Astrocyte (in vitro differentiated cells and primary cell): ENCODE measurements at places on chromosomes 13 and 19.

- no peak overlapping the region for H3K4me3 ChIP-seq
- no peak for DNase-seq
- no peaks in the 10 kb centered on the region for H3K27me3 ChIP-seq
Observed at GRCh38 chr19:46974181-46974580, 45.5 kb upstream of the NPAS1 start.

GRCh38 chr13:38990693-38991092 is at the start of gene STOML3:
TSS of gene STOML3 (minus strand) at chr13:38990831. CDS start at chr13:38990721, 110 bp downstream.
- no peaks in the 10 kb centered on the region for H3K4me1 ChIP-seq
- H3K4me3 ChIP-seq: no peak within 1 kb of the TSS
- H3K27ac ChIP-seq: no peak within 1 kb of the TSS
- no peaks in the 10 kb centered on the region for H3K27me3 ChIP-seq
- H3K36me3 ChIP-seq: no peaks in the 10 kb centered on the region

GRCh38 chr13:26759907-26760831 is at the start of gene GPR12:
TSS of gene GPR12 (minus strand) at chr13:26760786. CDS start at chr13:26759827, 959 bp downstream.
- H3K27ac ChIP-seq: no peak within 1 kb of the TSS
- DNase-seq: no peak
- no peaks in the 10 kb centered on the region for H3K36me3 ChIP-seq
- no peaks in the 10 kb centered on the region for H3K4me1 ChIP-seq

- no peaks in the 10 kb centered on the region for H3K27me3 ChIP-seq
- peaks cover 11% of the 10 kb centered on the region for H3K4me1 ChIP-seq
- no peaks in the 10 kb centered on the region for H3K36me3 ChIP-seq
Observed at GRCh38 chr13:51329606-51330005, 9.9 kb upstream of the SERPINE3 start.

DNA sequence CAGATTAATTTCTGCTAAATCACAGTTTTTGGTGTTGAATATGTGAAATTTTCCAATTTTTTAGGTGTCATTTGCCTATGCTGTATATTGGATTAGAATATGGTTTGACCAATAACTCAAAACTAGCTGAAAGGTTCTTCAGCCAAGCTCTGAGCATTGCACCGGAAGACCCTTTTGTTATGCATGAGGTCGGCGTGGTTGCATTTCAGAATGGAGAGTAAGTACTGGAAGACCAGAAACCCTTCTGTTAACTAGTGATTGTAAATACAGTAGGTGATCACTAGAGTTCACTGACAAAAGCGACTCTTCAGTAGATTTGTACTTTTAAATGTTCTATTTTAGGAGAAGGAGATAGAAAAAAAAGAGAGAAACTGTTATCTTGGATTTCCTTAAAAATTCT is 22.3 kb downstream of the CDC16 start:
- H3K36me3 ChIP-seq: peaks cover 65% of the 10 kb centered on the region
- H3K27me3 ChIP-seq: no peaks in the 10 kb centered on the region
- DNase-seq: no peak
- H3K27ac ChIP-seq: no peak overlapping the region

DNA sequence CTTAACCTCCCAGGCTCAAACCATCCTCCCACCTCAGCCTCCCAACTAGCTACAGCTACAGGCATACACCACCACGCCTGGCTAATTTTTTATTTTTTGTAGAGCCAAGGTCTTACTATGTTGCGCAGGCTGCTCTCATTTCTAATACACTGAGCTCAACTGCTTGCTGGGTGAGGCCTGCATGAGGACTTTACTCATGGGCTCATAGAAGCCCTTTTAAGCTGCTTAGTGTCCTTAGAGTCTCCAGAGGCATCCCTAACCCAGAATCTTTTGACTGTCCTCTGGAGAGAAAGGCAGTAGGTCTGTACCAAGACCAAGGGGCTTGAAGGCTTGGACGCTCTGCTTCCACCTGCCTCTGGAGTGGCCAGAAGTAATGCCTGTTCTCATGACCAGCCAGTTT is 141.6 kb downstream of the TM9SF2 start:
- no peaks in the 10 kb centered on the region for H3K27me3 ChIP-seq
- no peaks in the 10 kb centered on the region for H3K36me3 ChIP-seq
- H3K4me1 ChIP-seq: no peaks in the 10 kb centered on the region
- no peak overlapping the region for H3K4me3 ChIP-seq

DNA sequence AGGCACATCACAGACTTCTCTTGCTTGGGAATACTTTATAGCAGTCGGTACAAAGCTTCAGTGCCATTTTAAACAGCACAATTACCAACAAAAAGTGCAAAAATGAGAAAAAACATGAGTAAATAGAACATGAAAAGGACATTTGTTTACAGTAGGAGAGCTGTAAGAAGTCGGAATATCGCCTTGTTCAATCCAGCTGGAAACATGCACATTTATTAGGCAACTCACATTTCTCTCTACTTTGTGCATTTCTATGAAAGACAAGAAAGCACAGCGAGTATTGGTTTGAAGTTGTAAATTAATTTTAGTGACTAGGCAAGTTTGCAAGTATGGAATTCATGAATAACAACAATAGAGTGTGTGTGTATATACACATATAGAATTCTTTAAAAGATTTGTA is 484.7 kb downstream of the DACH1 start:
- no peaks in the 10 kb centered on the region for H3K27me3 ChIP-seq
- DNase-seq: no peak
- H3K36me3 ChIP-seq: no peaks in the 10 kb centered on the region
- H3K4me1 ChIP-seq: no peaks in the 10 kb centered on the region
- no peak overlapping the region for H3K4me3 ChIP-seq

DNA sequence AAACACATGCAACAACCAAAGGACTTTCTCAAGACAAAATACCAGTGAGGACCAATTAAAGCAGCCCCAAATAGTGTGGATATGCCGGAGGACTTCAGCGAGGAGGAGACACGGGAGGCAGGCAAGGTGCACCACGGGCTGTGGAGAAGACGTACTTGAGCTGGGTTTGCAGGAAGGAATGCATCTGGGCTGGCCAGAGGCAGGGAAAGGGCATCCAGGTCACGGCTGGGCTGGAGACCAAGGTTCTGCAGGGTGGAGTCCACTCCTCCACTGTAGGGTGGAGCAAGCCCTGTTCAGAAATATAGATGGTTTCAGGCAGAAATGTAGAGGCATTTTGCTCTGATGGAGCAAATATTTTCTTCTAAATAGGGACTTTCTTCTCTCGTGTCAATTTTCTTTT is 36.6 kb upstream of the MEDAG start:
- H3K27me3 ChIP-seq: no peaks in the 10 kb centered on the region
- peak; percentile 52 for DNase-seq
- H3K36me3 ChIP-seq: no peaks in the 10 kb centered on the region
- H3K4me3 ChIP-seq: no peak overlapping the region
- H3K4me1 ChIP-seq: peaks cover 72% of the 10 kb centered on the region

DNA sequence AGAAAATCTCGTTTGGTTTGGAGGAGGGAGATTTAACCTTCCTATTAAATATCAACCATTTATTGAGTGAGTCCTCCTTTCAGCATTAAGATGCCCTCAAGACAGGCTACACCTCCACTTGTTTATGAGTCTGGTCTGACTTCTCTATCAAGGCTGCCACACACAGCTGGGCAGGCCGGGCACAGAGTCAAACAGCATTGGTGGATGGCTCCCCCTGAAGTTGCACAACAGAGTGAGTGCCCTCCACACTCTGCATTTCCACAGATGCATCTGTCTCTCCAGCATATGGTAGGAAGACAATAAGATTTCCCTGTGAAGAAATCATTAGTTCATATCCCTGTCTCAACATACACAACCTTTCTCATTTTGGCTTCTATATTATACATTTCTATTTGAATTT is 31.4 kb downstream of the PHF11 start:
- no peak for DNase-seq
- no peaks in the 10 kb centered on the region for H3K4me1 ChIP-seq
- no peaks in the 10 kb centered on the region for H3K27me3 ChIP-seq
- H3K36me3 ChIP-seq: peaks cover 1% of the 10 kb centered on the region

DNA sequence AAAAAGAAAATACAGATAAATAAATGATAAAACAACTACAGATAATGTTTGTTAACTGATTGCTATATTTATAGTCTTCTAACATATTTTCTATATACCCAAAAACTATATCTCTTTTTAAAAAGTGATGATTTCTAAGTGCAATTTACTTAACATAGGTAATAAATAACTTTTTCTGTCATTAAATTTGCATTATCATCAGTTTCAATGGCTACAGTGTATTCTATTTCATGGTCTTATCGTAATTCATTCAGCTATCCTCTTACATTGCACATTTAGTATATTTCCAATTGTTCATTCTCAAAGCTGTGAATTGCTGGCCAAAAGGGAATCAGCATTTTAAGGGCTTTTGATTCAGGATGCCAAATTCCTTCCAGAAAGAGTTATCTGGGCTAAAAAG is 3.6 kb downstream of the ZNF180 start:
- no peak overlapping the region for H3K4me3 ChIP-seq
- H3K27ac ChIP-seq: no peak overlapping the region
- H3K27me3 ChIP-seq: no peaks in the 10 kb centered on the region
- DNase-seq: no peak
- peaks cover 8% of the 10 kb centered on the region for H3K4me1 ChIP-seq
- H3K36me3 ChIP-seq: peaks cover 17% of the 10 kb centered on the region

- no peaks in the 10 kb centered on the region for H3K4me1 ChIP-seq
- peak; percentile 23 for DNase-seq
- no peak overlapping the region for H3K27ac ChIP-seq
- no peak overlapping the region for H3K4me3 ChIP-seq
Observed at GRCh38 chr13:42215578-42216421, 56.2 kb upstream of the AKAP11 start.

GRCh38 chr13:24033527-24034302 is 126.8 kb upstream of the SPATA13 start:
- H3K36me3 ChIP-seq: no peaks in the 10 kb centered on the region
- no peak overlapping the region for H3K4me3 ChIP-seq
- H3K4me1 ChIP-seq: peaks cover 32% of the 10 kb centered on the region
- H3K27ac ChIP-seq: no peak overlapping the region

GRCh38 chr19:2084993-2085720 is 11.0 kb downstream of the MOB3A start:
- peaks cover 3% of the 10 kb centered on the region for H3K36me3 ChIP-seq
- peak; percentile 27 for DNase-seq
- H3K4me1 ChIP-seq: peaks cover 15% of the 10 kb centered on the region
- no peaks in the 10 kb centered on the region for H3K27me3 ChIP-seq
- no peak overlapping the region for H3K27ac ChIP-seq

DNA sequence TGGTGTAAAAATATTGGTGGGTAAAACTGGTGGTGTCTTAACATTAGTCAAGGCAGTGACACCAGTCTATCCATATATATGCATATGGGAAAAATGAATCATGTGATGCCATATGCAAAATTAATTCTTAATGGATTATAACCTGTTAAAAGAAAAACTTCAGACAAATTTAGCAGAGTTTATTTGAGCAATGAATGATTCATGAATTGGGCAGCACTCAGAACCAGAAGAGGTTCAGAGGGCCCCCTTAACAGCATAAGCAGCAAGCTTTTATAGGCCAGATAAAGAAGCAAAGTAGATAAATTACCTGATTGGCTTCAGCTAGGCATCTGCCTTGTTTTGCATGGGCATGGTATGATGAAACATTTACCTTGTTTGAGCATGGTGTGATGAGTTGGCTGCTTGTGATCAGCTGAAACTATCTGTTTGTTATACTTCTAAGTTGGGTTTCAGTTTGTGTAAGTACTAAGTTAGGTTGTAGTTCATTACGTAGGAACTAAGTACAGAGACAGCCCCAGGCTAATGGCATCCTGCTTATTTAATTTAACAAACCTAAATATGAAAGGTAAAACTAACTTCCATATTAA is 66.6 kb downstream of the DNAJC15 start:
- no peaks in the 10 kb centered on the region for H3K27me3 ChIP-seq
- H3K4me3 ChIP-seq: no peak overlapping the region
- no peaks in the 10 kb centered on the region for H3K4me1 ChIP-seq
- no peak overlapping the region for H3K27ac ChIP-seq
- H3K36me3 ChIP-seq: no peaks in the 10 kb centered on the region
- no peak for DNase-seq

- no peaks in the 10 kb centered on the region for H3K27me3 ChIP-seq
- DNase-seq: no peak
Observed at GRCh38 chr13:94988654-94989053, 276.3 kb upstream of the SOX21 start.

- H3K36me3 ChIP-seq: no peaks in the 10 kb centered on the region
- no peak overlapping the region for H3K4me3 ChIP-seq
- peaks cover 9% of the 10 kb centered on the region for H3K27me3 ChIP-seq
- H3K4me1 ChIP-seq: no peaks in the 10 kb centered on the region
Observed at GRCh38 chr19:4298810-4299550, 3.2 kb downstream of the TMIGD2 start.

GRCh38 chr19:48249502-48250014 is 6.2 kb downstream of the CARD8 start:
- DNase-seq: no peak
- H3K36me3 ChIP-seq: peaks cover 3% of the 10 kb centered on the region
- H3K27me3 ChIP-seq: no peaks in the 10 kb centered on the region
- H3K4me3 ChIP-seq: no peak overlapping the region
- no peak overlapping the region for H3K27ac ChIP-seq

GRCh38 chr19:54435551-54436016 is 13.4 kb upstream of the LENG8 start:
- H3K4me3 ChIP-seq: no peak overlapping the region
- no peaks in the 10 kb centered on the region for H3K36me3 ChIP-seq
- peaks cover 4% of the 10 kb centered on the region for H3K4me1 ChIP-seq
- DNase-seq: no peak
